Effector CD8-positive, alpha-beta T cell (primary cell): ENCODE measurements at places on chromosomes 11 and 22.

DNA sequence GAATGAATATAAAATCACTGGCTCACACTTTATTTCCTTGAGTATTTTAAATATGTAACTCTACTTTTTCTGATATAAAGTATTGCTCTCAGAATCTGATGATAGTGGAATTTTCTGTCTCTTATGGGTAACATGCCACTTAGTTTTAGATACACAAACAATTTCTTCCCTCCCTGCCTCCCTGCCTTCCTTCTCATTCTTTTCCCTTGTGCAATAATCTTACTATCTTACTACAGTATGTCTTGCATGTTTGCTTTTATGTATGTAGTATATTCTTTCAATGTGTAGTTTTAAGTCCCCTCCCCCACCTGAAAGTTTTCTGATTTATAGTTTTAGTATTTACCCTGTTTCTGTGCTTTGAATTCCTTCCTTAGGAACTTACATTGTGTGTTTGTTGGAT, 48.4 kb downstream of the INSC start:
- no peak for DNase-seq

DNA sequence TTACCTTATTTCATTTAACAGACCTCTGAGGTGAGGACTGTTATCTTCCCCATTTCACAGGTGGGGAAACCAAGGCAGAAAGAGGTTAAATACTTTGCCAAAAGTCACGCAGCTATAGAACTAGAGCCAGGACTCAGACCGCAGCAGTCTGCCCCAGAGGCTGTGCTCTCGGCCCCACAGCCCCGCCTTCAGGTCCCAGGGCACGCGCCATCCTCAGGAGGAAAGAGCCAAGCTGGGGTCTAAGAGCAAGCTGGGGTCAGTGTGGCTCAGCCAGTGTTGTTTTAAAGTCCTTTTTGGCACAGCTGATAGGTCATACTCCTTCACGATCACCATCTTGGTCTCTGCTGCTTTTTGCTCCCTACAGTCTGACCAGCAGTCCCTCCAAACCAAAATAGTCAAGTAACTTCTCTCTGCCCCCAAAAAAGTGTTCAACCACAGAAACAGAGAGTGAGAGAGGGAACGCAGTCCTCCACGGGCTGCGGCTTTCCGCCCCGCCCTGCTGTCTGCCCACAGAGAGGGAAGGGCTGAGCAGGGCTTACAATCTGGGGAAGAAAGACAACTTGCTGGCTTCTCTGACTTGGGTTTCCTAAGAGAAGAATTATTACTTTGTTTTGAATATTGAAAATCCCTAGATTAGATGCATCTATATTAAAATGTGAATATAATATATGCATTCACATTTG, 137.2 kb upstream of the OPCML start:
- DNase-seq: no peak

GRCh38 chr11:14953904-14954303, 18.2 kb downstream of the CALCA start:
- no peak for DNase-seq

- no peak for DNase-seq
Measured at GRCh38 chr11:1388763-1389102, 1.0 kb upstream of the BRSK2 start.

DNA sequence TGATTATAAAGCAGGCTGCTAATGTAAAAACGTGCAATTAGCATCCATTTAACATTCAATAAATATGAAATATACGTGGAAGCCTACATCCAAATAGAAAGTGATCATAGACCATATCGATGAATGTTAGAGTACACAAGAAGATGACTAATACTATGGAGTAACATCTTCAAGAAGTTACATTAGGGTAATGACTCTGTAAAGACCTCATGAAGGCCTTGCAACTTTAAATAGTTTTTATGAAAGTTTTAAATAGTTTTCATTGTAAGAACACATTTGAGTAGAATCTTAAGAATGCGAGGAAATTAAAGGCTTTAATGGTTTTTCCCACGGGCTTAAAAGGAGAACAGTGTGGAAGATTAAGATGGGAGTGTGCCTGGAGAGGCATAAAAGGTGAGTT, 1.4 kb downstream of the TRIM34 start:
- DNase-seq: no peak

GRCh38 chr11:63549411-63549810, 12.8 kb downstream of the PLAAT4 start:
- DNase-seq: no peak

DNA sequence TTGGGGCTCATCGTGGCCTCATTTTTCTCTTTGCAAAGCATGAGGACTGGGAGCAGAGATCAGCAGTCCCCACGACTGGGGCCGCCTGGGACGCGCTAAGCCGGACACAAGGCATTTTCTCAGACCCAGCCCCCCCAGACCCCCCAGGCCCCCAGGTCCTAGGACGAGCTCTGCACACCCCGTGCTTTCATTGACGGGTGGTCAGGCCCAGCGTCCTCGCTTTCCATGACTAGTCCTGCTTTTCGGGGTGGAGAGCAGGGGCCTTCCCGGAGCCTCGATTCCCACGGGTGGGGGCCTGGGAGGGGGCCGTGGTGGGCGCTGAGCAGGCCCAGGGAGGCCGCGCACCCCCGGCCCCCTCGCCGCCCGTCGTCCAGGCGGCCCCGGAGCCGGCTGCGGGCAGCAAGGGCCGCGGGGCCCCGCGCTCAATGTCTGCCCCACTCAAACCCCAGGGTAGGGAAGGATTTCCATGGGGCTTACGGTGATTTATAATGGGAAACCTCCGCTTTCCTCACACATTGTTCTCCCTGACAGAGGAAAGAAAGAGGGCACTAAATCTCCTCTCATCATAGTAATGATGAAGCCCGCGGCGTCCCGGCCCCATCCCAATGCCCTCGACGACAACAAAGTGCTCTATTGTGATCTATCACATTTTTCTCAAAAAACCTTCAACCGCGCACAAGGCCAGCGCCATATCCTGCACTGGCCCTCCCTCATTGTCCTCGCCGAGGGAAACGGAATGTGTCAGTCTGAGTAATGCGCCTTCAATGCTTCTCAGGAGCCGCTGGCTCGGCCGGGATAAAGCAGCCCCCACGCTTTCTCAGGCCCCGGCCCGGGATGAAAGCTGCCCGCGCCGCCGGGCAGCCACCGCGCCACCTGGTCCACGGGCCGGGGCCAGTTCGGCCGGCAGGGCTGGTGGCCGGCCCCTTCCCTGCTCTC, 10.4 kb upstream of the LINC01488 start:
- no peak for DNase-seq

- DNase-seq: no peak
Measured at GRCh38 chr11:59011655-59012397, 72.5 kb downstream of the GLYATL1 start.

GRCh38 chr22:42992886-42993479, 22.0 kb downstream of the PACSIN2 start:
- no peak for DNase-seq

GRCh38 chr11:2980168-2980840, 11.8 kb downstream of the NAP1L4 start:
- no peak for DNase-seq
